ENCODE measurements at places on chromosomes 1 and 21.

DNA sequence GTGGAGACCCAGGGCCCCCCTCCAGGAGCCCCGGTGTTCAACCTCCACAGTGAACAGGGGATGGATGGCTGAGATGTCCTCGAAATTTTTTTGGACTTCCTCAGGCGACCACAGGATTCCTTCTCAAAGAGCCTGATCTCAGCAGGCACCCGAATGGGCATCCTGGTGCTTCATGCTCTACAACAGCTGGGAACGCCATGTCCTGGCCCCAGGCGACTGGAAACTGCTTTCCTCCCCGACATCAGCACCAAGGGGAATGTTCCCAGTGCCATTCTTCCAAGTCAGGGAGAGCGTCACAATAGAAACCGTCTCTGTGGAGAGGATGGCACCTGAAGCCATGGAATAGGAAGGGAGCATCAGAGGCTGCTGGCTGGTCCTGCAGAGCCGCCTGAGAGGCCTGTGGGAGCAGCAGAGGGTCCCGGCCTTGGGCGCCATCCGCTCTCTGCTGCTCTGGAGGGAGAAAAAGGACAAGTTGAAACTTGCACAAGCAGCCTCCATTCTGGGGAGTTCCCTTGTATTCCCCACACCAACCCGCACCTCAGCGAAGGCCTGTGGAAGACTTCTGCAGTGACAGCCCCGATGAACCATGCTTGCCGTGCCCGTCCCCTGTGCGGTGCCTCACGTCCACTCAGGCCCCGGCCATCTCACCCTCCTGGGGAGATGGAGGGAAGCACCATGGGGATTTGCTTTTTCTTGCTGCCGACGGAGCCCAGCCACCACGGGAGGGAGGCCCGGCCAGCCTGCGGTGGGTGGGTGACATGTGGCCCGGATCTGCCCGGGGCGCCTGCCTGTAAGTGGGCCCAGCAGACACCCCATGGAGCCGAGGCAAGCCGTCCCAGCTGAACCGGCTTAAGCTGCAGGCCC is 2.3 kb upstream of the ADARB1 start:
- no peak for DNase-seq

- no peak for DNase-seq
Observed at GRCh38 chr1:206455666-206456344, 14.5 kb upstream of the IKBKE start.

DNA sequence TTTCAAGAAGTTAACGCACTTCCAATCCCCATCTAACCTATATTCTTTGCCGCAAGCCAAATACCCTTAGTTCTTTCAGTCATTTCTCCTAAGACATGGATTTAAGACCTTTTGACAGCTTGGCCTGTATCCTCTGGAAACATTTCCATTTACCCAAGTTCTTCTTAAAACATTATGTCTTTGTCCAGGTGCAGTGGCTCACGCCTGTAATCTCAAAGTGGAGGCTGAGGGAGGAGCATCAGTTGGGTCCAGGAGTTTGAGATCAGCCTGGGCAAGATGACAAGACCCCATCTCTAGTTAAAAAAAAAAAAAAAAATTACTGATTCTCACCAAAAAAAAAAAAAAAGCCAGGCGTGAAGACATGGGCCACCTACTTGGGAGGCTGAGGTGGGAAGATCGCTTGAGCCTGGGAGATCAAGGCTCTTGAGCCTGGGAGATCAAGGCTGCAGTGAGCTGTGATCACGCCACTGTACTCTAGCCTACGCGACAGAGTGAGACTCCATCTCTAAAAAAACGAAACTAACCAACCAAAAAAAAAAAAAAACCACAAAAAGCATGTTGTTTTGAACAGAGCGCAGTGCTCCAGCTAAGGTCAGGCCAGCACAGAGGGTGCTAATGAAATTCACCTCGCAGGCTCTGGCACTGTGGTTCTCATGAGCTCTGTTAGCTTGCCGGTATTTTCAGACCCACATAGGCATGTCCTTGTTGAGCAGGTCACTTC is 36.0 kb downstream of the NUAK2 start:
- DNase-seq = no peak

DNA sequence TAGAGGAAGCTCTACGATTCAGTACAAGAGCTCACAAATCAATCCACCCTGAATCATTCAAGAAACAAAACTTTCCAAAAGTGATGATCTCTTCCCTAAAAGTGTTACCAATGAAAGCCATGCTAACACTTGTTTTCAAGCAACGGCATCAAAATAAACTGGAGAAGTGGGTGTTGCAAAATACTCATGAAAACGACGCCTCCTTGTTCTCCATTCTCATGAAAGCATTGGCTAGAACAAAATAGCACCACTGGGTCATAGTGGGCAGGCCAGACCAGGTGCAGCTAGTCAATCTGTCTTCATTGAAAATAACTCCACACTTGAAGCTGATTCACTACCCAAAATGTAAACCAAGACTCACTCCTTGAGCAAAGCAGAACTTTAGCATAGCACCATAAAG is 4.3 kb downstream of the TIAM1 start:
- no peak for DNase-seq

DNA sequence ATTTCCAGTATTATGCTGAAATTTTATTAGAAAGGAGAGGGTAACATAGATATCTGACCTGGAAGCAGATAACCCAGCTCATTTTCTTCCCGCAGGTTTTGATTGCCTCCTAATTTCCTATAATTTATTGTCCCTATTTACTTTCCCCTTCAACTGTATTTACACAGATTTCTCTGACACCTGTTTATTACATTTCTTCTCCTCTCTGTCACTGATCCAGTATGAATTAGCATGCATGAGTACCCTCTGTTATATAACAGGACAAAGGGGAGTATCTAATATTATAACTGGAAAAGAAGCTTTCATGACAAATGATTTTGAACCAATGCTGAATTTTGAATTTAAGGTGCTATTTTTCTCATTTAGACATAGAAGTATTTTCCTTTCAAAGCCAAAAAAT is 37.4 kb downstream of the DENND1B start:
- DNase-seq = peak; percentile 38

GRCh38 chr1:237041795-237042525 is at the start of gene RYR2:
TSS of gene RYR2 (plus strand) at chr1:237042184. CDS start at chr1:237042522, 338 bp downstream.
- DNase-seq = peak; percentile 42

GRCh38 chr1:219465212-219466093 is 147.5 kb downstream of the ZC3H11B start:
- DNase-seq = no peak

GRCh38 chr1:171219346-171220080 is 28.8 kb upstream of the FMO1 start:
- no peak for DNase-seq

DNA sequence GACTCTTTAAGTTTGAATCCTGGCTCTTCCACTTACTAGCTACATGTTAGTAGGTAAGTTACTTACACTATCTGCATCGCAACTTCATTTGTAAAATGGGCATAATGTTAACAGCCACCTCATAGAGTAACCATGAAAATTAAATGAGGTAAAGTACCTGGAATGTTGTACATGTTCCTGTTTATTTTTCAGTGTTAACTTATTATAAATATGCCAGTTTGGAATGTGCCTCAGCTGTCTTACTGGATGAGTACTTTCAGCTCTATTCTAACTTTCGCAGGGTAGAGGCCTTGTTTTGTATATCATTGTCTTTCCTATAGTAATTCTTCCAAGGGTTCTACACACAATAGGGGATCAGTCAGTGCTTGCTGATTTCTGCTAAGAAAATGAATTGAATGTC is 167.4 kb downstream of the DUSP10 start:
- no peak for DNase-seq

- no peak for DNase-seq
Observed at GRCh38 chr1:247825362-247825761, 1.4 kb upstream of the OR14A16 start.

DNA sequence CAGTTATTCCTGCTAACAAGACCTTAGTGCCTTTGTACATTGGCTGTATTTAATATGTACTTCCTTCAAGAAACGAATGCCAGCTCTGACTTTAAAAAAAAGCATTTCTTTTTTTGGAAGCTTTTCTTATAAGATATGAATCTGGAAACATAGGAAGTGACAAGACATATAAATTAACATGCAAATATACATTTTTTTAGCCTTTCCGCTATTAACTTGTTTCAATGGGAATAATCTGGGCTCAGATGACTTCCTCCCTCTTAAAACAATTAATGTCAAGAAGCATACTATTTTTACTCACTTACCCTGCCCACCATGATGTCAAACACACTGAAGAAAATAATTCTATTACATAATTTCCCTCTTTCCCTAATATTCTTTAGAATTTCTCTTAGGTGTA is 1.4 kb downstream of the DENND1B start:
- DNase-seq = no peak
